Stomach (tissue), 19 donors: ENCODE measurements at places on chromosomes 3 and 15.

DNA sequence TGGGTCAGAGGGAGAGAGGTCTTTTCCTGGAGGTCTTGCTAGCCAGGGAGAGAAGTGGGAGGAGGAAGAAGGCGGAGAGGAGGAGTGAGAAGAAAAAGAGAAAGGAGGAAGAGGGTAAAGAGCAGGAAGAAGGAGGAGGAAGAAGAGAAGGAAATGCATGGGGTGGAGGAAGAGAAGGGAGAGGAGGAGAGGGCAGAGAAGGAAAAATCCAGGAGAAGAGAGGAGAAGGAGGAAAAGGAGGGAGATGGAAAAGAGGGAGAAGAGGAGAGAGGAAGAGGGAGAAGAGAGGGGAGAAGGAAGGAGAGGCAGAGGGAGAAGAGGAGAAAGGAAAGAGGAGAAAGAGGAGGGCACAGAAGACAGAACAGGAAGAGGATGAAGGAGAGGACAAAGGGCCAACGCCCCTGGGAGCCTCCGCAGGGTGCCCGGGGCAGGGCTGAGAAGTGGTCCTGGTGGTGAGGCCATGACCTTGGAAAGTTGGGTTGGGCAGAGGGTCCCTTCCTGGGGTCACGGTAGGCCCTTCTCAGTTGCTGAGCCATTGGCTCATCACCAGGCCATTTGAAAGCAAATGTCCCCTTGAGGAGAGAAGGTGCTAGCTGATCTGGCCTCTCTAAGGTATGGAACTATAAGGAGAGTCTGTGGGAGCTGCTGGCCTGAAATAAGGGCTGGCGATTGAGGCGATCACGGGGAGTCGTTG, 1.2 kb upstream of the SEMA3F start:
- no peak for DNase-seq

DNA sequence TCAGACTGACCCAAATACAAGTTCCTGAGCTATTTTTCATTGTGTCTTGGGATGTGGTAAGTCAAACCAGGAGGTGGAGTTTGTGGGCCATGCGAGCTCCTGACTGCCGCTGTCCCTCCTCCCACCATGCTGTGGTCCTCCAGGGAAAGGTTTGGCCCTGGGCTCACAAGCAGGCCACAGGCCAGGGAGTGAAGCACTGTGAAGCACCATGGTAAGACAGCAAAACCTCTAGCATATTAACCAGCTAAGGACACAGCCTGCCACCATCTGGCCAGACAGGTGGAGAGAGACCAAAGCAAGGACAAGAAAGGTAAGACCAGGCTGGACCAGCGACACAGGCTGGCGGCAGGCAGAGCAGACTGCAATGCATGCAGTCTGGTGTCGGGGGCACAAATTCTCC, 15.3 kb downstream of the RAB43 start:
- DNase-seq = no peak

GRCh38 chr3:171453180-171453886, 6.9 kb downstream of the TNIK start:
- no peak for DNase-seq

DNA sequence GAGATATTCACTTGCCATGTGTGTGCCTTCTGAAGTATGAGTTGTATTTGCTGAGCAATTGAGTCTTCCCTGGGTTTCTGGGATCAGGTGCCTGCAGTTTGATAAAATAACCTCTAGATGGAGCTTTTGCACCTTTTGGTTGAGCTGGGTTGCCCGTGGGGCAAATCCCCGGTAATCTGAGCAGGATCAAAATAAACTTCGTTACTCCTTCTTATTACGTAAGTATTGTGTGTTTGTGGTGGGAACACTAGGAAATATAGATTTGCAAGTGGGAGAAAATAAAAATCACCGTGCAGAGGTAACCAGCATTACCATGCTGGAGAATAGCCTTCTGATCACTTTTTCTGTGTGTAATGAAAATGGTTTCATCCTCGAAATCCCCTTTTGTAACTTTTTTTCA, 277.4 kb upstream of the NR2E3 start:
- DNase-seq = no peak

GRCh38 chr3:73433687-73434086, 191.1 kb downstream of the PDZRN3 start:
- peak; percentile 78 for DNase-seq

DNA sequence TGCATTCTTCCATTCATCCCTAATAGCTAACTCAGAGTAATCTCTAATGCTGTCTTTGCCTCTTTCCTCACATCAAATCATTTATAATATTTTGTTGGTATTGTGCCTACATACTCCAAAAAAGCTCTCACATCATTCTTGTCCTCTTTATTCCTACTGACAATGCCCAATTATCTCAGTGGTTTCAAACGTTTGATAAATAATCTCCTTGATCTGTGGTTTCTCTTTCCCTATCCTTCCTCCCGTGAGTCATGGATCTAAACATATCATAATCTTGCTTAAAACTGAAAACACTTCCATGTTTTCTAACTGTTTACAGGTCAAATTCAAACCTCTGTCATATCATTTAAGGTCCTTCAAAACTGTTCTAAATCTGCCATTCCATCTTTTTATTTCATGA, 115.1 kb downstream of the CNTN6 start:
- no peak for DNase-seq

DNA sequence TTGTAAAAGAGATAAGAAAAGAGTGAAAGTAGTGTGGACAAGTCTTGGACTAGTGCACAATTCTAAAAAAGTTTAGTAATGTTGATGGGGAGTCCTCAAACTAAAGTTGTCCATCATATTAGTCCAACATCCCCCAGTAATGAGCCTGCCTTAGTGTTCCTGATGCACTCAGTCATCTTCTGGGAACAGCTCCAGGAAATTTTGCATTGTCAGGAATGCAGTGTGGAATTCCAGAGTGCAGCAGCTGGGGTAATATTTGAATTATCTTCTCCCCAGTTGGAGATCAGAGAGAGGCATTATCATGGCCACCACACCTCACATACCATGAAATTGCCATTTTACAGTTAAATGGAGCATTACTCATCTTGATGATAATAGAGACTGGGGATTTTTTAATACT, 528.8 kb upstream of the NAALADL2 start:
- DNase-seq = no peak

DNA sequence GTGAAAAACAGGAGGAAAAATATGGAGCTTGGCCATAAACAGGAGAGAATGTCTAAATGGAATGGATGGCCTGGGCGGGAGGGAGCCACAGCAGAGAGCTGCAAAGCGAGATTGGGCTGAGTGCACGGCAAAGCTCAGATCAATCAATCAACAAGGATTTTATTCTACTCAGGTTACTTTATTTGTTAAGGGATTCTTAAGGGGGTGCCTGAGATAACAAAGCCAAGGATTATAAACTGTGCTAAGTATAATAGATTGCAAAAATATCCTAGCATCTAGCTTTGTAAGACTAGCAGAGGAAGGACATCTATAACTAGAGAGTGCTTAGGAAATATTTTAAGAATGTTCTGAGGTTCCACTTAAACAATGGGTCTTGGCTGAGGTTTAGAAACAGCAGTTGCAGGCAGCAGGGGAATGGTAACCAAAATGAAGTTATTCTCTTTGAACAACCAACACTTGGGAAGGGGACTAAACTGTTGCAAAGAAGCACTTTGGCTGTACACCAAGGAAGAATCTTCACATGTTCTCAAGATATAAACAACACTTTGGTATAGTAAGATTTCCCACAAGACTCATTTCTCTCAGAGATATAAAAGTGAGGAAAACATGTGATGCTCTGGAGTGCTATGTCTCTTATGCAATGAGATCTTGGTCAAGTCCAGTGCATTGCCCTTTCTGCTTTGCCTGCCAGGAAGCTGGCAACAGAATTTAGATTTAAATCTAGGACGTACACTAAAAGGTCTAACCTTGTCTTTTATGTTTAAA, 35.5 kb downstream of the TMEM212 start:
- no peak for DNase-seq

GRCh38 chr3:151232991-151233390, 30.0 kb upstream of the GPR171 start:
- DNase-seq = no peak

GRCh38 chr15:76898102-76898501, 7.0 kb downstream of the SCAPER start:
- DNase-seq = peak; percentile 14

GRCh38 chr3:16484216-16484615, 29.3 kb downstream of the RFTN1 start:
- peak; percentile 40 for DNase-seq

GRCh38 chr3:46462111-46462510, 2.6 kb downstream of the LTF start:
- DNase-seq = peak; percentile 36

GRCh38 chr3:55658690-55659562, 171.8 kb upstream of the WNT5A start:
- DNase-seq = no peak

DNA sequence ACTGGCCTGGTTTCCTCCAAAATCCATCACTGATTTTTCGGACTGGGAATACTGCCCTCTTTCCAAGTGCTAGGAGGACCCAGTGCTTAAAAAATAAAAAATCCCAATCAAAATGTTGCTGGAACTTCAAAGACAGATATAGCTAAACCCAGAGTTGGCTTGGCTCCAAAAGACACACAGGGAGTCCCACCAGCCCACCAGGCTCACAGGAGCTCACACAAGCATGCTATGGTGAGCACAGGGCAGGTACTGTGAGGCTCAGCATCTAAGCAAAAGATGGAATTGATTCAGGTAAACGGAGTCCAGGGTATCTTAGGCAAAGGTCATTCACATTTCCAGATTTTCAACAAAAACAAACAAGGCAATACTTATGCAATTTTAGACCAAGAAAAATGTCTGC, 3.7 kb downstream of the TRANK1 start:
- DNase-seq = no peak

DNA sequence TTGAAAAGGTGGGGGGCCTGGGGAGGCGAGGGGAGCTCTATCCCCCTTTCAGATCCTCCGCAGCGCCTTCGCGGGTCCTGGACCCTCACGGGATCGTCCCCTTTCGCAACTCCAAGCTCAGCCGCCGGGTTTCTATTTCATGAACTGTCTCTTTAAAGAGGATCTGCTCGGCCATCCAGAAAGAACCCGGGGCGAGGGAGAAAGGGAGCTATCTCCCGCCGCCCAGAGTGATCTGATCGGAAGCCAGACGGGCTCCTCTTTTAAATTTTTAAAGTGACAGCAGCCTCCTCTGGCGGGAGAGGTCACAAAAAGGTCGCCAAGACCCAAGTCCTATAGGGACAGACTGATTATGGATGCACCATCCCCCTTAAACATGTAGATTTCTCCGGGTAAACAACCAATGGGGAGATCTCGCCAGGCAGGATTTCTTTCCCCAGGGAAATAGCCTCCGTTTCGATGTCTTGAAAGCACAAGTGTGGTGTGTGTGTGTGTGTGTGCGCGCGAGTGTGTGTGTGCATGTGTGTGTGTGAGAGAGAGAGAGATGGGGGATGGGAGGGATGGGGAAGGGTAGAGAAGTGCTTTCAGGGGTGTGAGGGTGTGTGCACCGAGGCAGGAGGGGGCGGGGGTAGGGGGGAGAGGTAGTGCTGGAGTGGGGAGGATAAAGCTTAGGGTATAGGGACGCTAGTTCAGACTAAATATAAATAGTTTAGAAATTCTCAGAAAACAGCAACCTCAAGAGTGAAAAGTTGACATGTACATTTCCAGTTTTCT, 516.1 kb downstream of the MECOM start:
- DNase-seq = peak; percentile 52

DNA sequence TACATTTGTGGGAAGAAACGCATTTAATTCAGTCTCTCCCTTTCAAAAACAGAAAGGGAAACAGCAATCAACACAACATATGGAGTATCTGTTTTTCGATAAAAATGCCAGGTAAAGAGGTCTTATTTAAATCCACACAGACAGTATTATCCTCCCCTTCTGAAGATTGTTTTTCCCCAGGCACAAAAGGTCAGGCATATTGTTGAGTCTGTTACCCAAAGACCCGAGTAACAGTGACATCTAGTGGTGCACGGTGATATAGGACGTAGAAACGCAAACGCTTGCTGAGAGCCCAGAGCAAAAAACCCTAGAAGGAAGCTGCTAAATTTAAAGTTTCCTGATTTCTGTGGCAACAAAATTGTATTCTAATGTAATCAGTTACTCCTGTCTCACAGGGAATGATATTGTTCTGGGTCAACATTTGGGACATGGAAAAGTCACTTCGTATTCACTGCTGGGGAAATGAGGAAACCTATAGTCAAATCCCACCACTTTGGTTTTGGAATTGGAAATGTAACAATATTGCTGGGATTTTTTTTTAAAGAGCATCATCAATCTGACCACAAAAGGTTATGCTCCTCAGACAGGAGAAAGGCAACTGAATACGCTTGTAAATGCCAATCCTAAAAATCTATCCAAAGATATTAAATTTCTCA, 312.7 kb upstream of the CCDC54 start:
- DNase-seq = peak; percentile 51

GRCh38 chr15:76982756-76983155, 12.2 kb upstream of the PSTPIP1 start:
- DNase-seq = no peak

GRCh38 chr3:94249491-94250079, 186.7 kb downstream of the NSUN3 start:
- peak; percentile 78 for DNase-seq

GRCh38 chr3:8872261-8872660, 91.0 kb downstream of the RAD18 start:
- no peak for DNase-seq

GRCh38 chr3:155664925-155665695, 79.8 kb downstream of the PLCH1 start:
- peak; percentile 54 for DNase-seq

- no peak for DNase-seq
Observed at GRCh38 chr3:193795062-193795690, 202.2 kb downstream of the OPA1 start.

DNA sequence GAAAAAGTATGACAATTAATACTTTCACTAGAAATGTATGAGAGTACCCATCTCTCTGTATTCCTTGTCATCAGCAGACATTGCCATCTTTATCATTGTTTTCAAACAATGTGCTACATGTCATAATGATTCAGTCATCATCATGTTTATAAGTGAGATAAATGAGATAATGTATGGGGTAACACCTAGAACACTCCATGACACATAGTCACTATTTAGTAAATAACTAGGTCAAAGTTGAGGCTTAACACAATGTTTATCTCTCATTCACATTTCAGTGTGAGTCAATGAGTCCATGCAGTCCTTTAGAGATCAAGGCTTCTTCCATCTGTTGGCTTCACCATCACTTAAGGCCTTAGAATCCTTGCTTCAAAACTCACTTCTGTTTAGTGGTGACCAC, 70.0 kb downstream of the NLGN1 start:
- DNase-seq = no peak

DNA sequence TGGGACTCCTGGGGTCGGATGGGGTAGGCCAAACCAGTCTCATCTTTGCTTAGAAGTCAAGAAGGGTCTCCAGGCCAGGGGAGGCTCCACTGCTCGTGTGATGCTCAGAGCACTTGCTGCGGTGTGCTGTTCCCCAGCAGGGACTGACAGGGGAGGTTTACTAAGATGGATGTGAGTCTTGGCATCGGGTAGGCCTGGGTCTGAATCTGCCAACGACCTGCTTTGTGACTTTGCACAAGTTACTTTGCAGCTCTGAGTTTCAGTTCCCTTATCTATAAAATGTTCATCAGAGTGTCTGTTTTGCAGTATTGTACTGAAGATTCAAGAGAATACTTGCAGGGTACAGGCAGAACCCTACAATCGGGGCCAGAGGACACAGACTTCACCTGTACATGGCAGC, 17.3 kb upstream of the CDCP1 start:
- no peak for DNase-seq
